Stimulated activated CD8-positive, alpha-beta memory T cell treated with anti-CD3 and anti-CD28 coated beads, Interleukin-7, amount 100 ng/mL, for 1 hour (primary cell): ENCODE measurements at places on chromosomes 6 and 20.

GRCh38 chr6:118825661-118826060 is 68.3 kb upstream of the ASF1A start:
- DNase-seq: no peak

DNA sequence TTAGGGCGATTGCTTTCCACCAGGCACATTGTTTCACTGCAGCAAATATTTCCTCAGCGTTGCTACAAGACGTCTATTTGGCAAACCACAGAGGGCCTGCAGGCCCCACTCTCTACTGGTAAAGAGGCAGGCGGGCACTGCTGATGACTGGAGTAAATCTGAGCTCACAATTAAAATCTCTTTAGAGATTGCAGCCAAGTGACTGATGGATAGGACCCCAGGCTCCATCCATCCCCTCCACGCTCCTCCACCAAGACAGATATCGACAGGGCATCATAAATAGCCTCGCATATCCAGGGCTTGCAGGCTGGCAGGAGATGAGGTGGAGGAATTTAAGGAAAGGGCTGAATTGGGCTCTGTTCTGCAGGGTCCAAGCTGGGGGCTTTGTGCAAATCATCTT is 50.4 kb upstream of the MDGA1 start:
- no peak for DNase-seq

DNA sequence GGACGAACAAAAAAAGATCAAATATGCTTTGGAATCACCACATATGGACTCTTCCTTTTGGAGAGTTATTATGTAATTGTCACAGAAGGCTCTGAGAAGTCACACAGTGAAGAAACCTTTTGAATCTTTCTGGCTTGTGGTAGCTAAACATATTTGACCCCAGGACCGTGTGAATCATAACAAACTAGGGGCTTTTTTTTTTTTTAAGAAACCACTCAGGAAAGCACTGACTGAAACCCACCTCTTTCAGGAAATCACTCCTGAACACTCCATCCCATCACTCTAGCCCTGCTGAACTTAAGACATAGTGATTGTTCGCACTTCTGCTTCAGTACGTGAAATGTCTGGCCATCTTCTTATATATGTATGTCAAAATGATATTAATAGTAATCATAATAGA is 495.9 kb upstream of the ARID1B start:
- no peak for DNase-seq

DNA sequence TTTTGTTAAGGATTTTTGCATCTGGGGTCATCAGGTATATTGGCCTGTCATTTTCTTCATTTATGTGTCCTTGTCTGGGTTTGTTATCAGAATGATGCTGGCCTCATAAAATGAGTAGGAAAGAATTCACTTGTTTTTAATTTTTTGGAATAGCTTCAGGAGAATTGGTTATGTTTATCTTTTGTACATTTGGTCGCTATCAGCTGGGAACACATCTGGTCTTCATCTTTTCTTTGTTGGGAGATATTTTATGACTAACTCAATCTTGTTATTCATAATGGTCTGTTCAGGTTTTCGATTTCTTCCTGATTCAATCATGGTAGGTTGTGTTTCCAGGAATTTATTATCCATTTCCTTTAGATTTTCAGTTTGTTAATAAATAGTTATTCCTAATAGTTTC is 207.5 kb upstream of the ASCC3 start:
- DNase-seq: no peak

- DNase-seq: no peak
Measured at GRCh38 chr6:31765910-31766794, 3.7 kb downstream of the SAPCD1 start.

DNA sequence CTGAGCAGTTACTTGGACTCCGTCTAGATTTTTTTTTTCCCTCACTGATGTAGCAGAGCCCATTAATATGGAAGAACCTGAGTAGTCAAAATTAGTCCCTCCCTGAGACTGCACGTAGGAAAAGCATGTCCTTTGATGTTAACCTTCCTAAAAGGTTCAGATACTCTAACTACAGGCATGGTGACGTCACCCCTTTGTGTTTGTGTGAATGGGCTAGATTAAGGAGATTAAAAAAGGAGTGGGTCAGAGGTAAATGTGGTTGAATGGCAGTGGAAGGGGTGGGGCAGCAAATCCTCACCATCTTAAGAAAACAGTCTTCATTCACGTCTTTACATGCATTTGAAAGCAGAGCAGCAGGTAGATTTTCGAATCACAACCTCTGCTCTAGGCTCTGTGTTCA is 521.1 kb downstream of the TFAP2B start:
- no peak for DNase-seq

- no peak for DNase-seq
Measured at GRCh38 chr20:11217326-11218172, 543.8 kb upstream of the JAG1 start.

GRCh38 chr20:40176098-40176841 is 512.8 kb downstream of the MAFB start:
- no peak for DNase-seq

- no peak for DNase-seq
Measured at GRCh38 chr20:10551732-10552724, 116.9 kb downstream of the SLX4IP start.

- no peak for DNase-seq
Measured at GRCh38 chr6:42409581-42409980, 42.1 kb downstream of the TRERF1 start.

DNA sequence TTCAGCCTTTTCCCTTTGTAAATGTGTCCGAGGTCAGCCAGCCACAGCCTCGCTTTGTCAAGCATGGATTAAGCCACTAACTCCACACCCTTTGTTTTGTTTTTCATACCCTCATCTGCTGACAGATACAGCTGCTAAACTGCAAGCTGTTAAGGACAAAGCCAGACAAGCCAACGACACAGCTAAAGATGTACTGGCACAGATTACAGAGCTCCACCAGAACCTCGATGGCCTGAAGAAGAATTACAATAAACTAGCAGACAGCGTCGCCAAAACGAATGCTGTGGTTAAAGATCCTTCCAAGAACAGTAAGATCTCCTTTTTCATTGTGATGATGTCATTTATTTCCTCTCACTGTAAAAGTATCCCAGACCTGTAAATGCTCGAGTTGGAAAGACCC is 269.3 kb downstream of the ARHGAP18 start:
- no peak for DNase-seq

DNA sequence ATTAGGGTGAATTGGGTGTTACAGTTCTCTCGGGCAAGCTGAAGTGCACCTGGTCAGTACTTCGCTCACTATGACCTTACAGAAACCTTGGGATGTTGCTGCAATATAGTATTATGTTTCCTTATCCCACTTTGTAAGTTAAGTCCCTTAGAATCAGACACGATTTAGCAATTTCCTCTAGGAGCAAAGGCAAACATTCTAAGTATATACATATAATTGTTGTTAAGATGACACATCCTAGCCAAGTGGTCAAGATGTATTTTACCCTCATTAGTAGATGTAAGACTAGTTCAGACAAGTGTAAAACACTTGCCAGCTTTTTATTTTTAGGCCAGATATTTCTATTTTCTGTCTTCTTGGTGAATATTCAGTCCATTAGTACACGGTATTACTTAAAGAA is 31.1 kb upstream of the RGS17 start:
- no peak for DNase-seq

DNA sequence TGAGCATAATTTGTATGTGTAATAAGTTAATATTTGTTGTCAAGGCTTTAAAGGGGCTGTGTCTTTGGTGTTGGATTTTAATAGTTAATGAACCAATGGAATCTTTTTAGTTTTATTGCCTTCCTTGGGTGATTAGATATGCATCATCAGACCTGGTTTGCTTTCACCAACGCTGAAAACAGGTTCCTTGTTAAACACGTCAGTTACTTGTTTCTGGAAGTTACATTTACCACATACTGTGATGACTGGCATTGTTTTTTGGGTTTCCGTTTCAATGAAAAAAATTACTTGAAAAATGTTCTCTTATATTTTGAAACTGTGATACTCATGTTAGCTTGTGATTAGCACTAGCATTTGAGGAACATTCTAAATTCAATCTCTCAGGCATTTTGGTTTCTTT is 58.6 kb upstream of the RNF144B start:
- no peak for DNase-seq

DNA sequence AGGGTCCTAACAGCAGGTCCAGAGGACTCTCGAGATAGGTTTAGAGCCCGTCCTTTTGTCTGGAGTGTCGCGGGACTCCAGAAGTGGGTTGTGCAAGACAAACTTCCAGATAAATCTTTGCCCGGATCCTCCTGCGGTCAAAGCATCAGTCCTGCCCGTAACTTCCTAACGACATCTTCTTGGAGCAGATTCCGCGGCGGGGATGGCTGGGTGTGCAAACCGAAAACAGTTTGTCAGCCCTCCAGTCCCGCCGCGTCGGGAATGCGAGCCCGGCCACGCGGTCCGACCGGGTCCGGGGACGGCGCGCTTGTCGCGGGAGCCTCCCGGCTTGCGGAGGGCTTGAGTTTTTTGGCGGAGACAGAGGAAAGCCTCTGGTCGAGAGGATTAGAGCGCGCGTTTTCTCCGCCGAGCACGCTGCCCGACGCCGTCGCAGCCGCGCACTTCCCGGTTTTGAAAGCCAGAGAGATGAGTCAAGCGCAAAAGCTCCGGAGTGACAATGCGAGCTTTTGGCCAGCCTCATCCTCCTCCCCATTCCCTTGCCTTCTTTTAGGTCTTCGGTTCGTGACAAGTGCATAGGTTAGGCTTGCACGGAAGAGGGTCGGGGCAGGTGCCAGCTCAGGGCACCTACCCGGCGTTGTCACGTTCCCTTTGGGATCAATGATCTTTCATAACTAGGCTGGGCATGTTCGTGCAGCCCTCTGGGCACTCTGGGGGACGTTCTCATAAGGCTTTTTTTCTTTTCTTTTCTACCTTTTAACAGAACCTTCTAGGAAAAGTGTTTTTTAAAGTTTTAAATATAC is 91.3 kb upstream of the PRDM1 start:
- no peak for DNase-seq
